Activated naive CD8-positive, alpha-beta T cell treated with anti-CD3 and anti-CD28 coated beads for 36 hours (primary cell): ENCODE measurements at places on chromosomes 6 and 20. TPM values are rescaled to one million over a fixed set of nuclear protein-coding genes. Genes with fewer than 3 reads are reported as not detected.

- H3K4me3 ChIP-seq, result no peak overlapping the region
- peaks cover 39% of the 10 kb centered on the region for H3K27me3 ChIP-seq
- no peaks in the 10 kb centered on the region for H3K4me1 ChIP-seq
- DNase-seq, result no peak
Observed at GRCh38 chr20:4297127-4297826, 281.9 kb upstream of the RNF24 start.

PRSS35 gene
- not detected for total RNA-seq

DNA sequence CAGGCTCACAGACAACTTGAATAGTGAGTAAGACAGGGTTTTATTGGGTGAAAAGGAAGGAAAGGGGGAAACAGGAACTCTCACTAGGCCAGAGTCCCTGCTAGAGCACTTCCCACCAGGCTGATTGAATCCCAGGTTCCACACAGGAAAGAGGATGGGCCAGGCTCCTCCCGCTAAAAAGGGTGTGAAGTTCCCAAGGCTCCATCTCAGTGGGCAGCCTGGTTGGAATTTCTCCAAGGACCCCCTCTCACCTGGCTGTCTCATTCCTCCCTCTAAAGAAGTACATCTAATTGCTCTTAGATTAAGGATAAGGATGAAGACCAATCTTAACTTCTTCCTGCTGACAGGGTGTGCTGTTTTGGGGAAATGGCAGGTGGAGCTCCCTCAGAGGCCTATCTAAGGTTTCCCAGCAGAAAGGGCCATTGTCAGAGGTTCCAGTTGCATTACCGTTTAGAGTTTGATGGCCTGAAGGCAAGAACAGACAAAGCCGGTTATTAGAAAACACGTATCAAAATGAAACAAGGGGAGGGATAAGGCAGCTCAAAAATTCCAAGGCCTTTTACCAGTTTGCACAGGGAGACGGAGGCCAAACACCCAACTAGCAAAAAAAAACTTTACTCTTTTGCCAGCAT, 21.5 kb downstream of the COL19A1 start:
- peaks cover 2% of the 10 kb centered on the region for H3K36me3 ChIP-seq
- peaks cover 22% of the 10 kb centered on the region for H3K27me3 ChIP-seq
- H3K4me3 ChIP-seq, result no peak overlapping the region
- no peak overlapping the region for H3K27ac ChIP-seq
- DNase-seq, result no peak

MUC21 gene
- not detected for total RNA-seq

- H3K36me3 ChIP-seq, result no peaks in the 10 kb centered on the region
- H3K4me1 ChIP-seq, result peaks cover 3% of the 10 kb centered on the region
- H3K27me3 ChIP-seq, result peaks cover 20% of the 10 kb centered on the region
- no peak for DNase-seq
Observed at GRCh38 chr20:48375804-48376203, 452.0 kb downstream of the PREX1 start.

BPI gene
- total RNA-seq, result not detected

DNA sequence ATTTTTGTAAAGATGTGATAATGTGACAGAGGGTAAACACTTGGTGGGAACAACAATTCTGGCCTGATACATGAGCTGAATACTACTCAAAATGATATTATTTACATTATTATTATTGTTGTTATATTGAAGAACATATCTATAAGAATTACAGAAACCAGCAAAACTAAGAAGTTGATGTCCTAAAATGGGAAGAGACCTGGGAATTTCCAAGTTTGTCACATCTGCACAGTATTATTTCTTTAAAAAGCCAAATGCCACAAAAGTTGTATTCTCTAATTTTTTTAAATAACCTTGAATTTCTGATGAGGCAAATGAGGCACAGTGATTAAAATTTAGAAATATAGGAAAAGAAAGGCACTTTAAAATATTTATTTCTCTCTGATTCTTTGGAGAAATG, 5.0 kb upstream of the ZNF292 start:
- no peak overlapping the region for H3K4me3 ChIP-seq
- no peak for DNase-seq
- H3K36me3 ChIP-seq, result peaks cover under 1% of the 10 kb centered on the region
- no peak overlapping the region for H3K27ac ChIP-seq
- H3K27me3 ChIP-seq, result peaks cover 7% of the 10 kb centered on the region

DNA sequence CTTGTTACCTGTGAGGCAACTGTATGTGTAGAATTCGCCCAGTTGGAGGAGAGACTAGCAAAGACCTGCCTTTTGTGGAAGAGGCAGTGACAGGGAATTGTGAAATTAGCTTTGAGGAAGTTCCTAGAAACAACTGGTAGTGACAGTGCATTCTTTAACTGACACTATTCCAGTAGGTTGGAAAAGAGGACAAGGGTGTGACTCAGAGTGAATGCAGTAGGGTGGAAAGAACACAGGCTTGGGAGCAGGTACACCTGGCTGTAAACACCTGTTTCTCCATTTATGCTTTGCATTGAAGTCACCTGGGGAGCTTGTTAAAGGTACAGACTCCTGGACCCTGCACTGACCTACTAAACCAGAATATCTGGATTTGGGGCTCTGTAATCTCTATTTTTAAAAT, 295.7 kb downstream of the PHACTR1 start:
- H3K36me3 ChIP-seq, result no peaks in the 10 kb centered on the region
- no peak overlapping the region for H3K4me3 ChIP-seq
- no peak overlapping the region for H3K27ac ChIP-seq
- H3K4me1 ChIP-seq, result peaks cover 6% of the 10 kb centered on the region

- H3K4me3 ChIP-seq, result no peak overlapping the region
- DNase-seq, result no peak
- no peaks in the 10 kb centered on the region for H3K27me3 ChIP-seq
- H3K36me3 ChIP-seq, result peaks cover 4% of the 10 kb centered on the region
Observed at GRCh38 chr20:1296922-1297321, 30.8 kb downstream of the SNPH start.

- peaks cover 16% of the 10 kb centered on the region for H3K4me1 ChIP-seq
- H3K27ac ChIP-seq, result peak overlapping the region; percentile 71
- DNase-seq, result no peak
- H3K36me3 ChIP-seq, result no peaks in the 10 kb centered on the region
Observed at GRCh38 chr6:11824986-11825385, 46.4 kb upstream of the ADTRP start.

DNA sequence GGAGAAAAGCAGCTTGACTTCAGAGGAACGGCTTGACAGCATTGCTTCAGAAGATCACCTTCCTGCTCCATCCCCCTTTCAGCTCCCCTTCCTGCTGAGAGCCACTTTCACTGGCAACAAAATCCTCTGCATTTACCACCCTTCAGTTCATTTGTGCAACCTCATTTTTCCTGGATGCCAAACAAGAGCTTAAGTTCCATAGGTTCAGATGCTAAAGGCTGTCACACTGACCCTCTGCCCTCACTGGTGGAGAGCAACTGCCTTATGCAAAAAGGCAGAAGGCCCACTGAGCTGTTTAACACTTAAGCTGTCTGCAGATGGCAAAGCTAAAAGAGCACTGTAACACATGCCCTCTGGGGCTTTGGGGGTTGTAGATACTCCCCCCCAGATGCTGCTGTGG, 131.2 kb upstream of the SPACA1 start:
- no peaks in the 10 kb centered on the region for H3K36me3 ChIP-seq
- peaks cover 6% of the 10 kb centered on the region for H3K27me3 ChIP-seq
- no peak overlapping the region for H3K4me3 ChIP-seq

BEND6 gene
- total RNA-seq, result not detected

DNA sequence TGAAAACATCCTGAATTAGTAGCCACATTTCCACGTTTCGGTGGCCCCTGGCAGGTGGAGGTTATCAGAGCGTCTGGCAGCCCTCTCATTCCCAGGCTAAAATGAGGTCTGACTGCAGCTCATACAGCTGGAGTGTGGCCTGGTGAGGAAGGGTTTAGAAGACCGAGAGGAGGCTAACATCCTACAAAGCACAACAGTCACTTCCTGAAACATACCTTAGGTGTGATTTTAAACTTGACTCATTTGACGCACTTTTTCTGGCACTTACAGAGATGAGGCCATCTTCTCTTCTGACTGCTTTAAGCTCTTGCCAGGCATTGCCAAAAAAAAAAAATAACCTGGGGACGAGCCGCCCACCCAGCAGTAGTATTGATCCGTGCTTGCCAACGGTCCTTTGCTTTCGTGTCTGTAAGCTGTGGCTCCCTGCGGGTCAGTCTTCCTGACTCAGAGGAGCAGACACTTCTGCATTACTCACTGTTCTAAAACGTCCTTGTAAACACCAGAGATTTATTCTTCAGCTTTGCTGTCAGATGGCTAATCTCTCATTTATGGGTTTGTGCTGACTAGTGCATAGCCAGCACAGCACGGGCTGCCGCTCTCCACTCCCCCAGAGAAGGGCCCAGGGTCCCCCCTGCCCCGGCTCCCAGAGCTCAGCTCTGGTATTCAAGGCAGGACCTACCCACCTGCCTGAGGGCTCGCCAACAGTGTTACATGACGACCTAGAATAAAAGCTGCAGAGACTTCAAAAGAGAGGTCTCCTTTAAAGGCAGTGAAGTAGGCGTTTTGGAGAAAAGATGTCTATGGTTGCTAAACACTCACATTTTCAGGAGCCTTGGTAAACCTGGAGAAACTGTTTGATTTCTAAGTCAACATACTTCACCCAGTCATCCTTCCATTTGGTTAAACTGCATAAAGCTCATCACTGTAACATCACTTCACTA, 78.5 kb upstream of the FRMD1 start:
- H3K4me1 ChIP-seq, result no peaks in the 10 kb centered on the region
- peaks cover 24% of the 10 kb centered on the region for H3K27me3 ChIP-seq
- no peak overlapping the region for H3K27ac ChIP-seq
- no peak for DNase-seq

HLA-DQA1 gene
- total RNA-seq, result 4.4 TPM

DNA sequence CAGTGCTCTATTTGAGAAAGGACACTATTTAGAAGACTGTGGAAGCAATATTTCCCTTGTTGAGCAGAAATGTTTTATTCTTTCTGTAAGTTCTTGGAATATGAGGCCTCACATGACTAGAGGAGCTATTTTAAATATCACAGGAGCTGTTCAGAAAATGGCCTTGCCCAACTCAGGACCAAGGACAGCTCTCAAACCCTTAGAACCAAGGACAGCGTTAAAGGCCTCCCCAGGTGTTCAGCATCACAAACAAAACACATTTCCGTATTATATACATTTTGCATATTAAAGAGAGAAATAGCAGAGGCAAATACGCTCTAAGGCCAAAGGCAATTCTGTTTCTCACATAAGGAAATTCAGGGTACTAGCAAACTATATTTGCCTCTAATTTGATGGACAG, 631.4 kb downstream of the CDH26 start:
- no peaks in the 10 kb centered on the region for H3K4me1 ChIP-seq
- H3K36me3 ChIP-seq, result no peaks in the 10 kb centered on the region
- H3K27ac ChIP-seq, result no peak overlapping the region

- H3K27me3 ChIP-seq, result no peaks in the 10 kb centered on the region
- H3K36me3 ChIP-seq, result peaks cover 14% of the 10 kb centered on the region
- H3K27ac ChIP-seq, result no peak overlapping the region
Observed at GRCh38 chr6:158474961-158475343, 84.9 kb upstream of the TMEM181 start.

GRCh38 chr6:3623451-3624249, 127.9 kb downstream of the PXDC1 start:
- no peaks in the 10 kb centered on the region for H3K36me3 ChIP-seq
- H3K4me3 ChIP-seq, result peak overlapping the region; percentile 38
- DNase-seq, result peak; percentile 54
- peaks cover 31% of the 10 kb centered on the region for H3K27me3 ChIP-seq
- H3K4me1 ChIP-seq, result peaks cover 14% of the 10 kb centered on the region
